ENCODE measurements at places on chromosomes 4 and X. TPM values are rescaled to one million over a fixed set of nuclear protein-coding genes. Genes with fewer than 3 reads are reported as not detected.

FATE1 gene
- not detected for total RNA-seq

DNA sequence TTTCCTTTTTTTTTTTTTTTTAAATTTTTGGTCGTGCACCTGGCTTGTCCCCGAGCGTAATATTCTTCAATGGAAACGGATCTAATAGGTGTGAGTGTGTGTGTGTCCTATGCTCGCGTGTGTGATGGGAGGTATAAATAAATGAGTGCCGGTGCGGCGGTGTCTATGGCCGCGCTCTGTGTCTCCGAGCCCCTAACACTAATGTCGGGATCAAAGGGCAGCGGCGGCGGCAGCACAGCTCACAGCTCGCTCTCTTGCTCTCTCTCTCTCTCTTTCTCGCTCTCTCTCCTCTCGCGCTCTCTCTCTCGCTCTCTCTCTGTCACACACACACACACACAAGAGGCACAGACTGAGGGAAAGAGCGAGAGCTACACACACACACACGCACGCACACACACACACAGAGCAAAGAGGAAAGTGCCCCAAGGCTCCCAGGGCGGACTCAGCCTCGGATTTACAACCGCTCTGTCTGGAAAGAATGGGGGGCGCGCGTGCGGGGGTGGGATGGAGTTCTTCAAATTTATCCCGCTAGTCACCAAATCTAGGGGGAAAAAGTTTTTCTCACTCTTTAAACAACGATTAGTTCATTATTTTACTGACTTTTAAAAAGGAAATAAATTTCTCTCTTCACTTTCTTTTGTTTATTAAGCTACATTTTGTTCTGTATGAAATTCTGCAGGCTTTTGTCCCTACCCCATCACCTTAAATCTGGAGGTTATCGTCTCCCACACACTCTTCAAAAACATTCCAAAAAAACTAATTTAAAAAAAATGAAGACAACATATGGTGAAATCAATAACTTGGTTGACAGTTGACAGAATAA lies at the start of gene ZNF827:
Gene ZNF827, minus strand, starts transcription at position 206 of the 823 bp plus-strand sequence. CDS start 416 bp downstream, outside the sequence.
- no peaks in the 10 kb centered on the region for H3K4me1 ChIP-seq
- DNase-seq: peak; percentile 70
- H3K36me3 ChIP-seq: no peaks in the 10 kb centered on the region
- H3K27me3 ChIP-seq: no peaks in the 10 kb centered on the region
- H3K4me3 ChIP-seq: peak within 1 kb of the TSS; percentile 93

DNA sequence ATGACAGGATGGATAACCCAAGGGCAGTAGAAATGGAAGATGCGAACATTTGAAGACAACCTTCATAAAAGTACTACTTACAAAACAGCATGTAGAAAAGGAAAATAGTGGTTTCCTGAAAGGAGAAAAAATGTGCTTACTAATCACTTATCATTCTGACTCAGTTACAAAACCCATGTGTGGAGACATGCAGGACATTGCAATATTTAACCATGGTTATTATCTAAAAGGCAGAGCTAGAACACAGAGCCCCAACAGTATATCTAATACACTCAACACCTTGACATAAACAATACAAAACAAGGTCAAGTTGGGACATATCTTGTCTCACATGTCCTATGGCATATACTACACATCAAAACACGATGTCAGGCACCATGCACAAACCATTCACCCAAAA lies 55.9 kb downstream of the EIF4E start:
- H3K4me3 ChIP-seq: no peak overlapping the region
- no peak for DNase-seq
- no peaks in the 10 kb centered on the region for H3K4me1 ChIP-seq
- H3K36me3 ChIP-seq: no peaks in the 10 kb centered on the region

GRCh38 chr4:75287738-75288517 lies 226.3 kb downstream of the RCHY1 start:
- H3K36me3 ChIP-seq: no peaks in the 10 kb centered on the region
- no peak overlapping the region for H3K4me3 ChIP-seq
- H3K27me3 ChIP-seq: no peaks in the 10 kb centered on the region
- DNase-seq: no peak

GRCh38 chr4:68734095-68734494 lies 63.6 kb upstream of the UGT2B15 start:
- H3K4me3 ChIP-seq: no peak overlapping the region
- H3K4me1 ChIP-seq: no peaks in the 10 kb centered on the region
- H3K27me3 ChIP-seq: no peaks in the 10 kb centered on the region
- no peak for DNase-seq
- no peak overlapping the region for H3K27ac ChIP-seq
- H3K36me3 ChIP-seq: no peaks in the 10 kb centered on the region

GRCh38 chr4:53307210-53307609 lies 58.7 kb downstream of the SCFD2 start:
- no peak for DNase-seq
- H3K4me1 ChIP-seq: no peaks in the 10 kb centered on the region
- H3K27ac ChIP-seq: no peak overlapping the region

DNA sequence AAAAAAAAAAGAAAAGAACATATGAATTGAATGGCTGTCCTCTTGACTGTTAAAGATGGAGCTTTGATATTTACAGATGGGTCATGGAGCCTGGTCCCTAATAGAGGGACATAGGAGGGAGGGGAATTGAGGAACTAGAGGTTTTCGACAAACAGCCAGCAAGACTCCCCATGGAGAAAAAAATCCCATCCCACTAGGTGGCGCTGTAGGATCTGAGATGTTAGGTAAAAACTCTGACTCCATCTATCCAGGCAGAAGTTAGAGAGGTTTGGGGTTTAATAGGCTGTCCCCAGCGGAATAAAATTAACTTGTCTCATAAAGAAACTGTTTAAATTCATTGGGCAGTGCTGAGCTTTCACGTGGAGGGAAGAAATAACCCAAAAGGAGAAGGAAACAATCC lies 45.9 kb downstream of the HMGB2 start:
- H3K27me3 ChIP-seq: no peaks in the 10 kb centered on the region
- no peaks in the 10 kb centered on the region for H3K36me3 ChIP-seq
- no peaks in the 10 kb centered on the region for H3K4me1 ChIP-seq
- peak; percentile 51 for DNase-seq

PNCK gene
- not detected for total RNA-seq

DNA sequence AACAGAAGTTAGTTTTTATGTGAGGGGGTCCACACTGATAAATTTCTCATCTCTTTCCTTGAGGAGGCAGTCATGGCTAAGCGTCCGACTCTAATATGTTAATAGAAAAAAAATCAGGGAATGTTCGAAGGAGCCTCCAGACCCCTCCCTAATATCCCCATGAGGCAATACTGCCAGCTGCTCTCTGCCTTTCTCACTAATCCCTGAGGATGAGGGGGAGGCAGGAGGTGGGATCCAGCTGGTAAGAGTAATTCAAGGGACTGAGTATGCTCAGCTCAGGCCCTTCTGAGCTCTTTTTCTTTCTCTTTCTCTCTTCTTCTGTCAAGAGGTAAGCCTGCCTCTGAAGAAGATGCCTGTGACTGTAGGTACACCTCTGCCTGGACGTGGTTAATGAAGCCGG lies 51.7 kb downstream of the PIR start:
- H3K36me3 ChIP-seq: no peaks in the 10 kb centered on the region
- no peaks in the 10 kb centered on the region for H3K27me3 ChIP-seq
- no peaks in the 10 kb centered on the region for H3K4me1 ChIP-seq
- no peak overlapping the region for H3K27ac ChIP-seq
- no peak for DNase-seq

GRCh38 chr4:125049711-125050110 lies 265.0 kb upstream of the FAT4 start:
- H3K4me3 ChIP-seq: no peak overlapping the region
- H3K36me3 ChIP-seq: no peaks in the 10 kb centered on the region
- H3K27me3 ChIP-seq: no peaks in the 10 kb centered on the region
- H3K4me1 ChIP-seq: no peaks in the 10 kb centered on the region
- DNase-seq: no peak

DNA sequence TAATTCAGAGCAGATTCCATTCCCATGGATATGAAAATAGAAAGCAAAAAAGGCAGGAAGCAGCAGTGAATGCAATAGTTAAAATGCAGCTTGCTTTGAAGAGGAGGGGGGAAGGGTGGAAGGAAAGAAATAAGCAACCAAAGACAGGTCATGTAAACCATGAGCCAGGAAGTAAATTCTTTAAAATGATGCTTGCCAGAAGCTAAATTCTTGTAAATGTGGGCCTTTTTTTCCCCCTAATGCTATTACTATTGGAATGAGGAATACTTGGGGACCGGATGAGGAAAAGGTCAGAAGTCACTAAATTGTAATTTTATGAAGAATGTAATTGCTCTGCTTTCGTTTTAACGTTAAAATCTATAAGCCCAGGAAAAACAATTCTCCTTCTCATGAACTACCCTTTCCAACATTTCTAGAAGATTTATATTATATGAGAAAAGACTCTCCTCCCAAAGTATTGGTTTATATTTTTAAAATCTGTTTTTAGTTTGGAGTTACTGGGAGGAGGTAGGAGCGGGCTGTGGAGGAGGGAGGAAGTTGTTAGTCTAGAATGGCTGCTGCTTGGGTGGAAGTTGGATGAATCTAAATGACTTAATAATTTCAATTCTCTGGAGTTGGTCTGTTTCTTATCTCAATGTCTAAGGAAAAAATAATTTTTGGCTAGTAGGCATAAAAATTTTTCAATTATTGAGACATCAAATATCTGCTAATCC lies 77.6 kb upstream of the PCDH18 start:
- DNase-seq: no peak
- no peaks in the 10 kb centered on the region for H3K4me1 ChIP-seq
- no peaks in the 10 kb centered on the region for H3K27me3 ChIP-seq
- no peak overlapping the region for H3K27ac ChIP-seq
- H3K36me3 ChIP-seq: no peaks in the 10 kb centered on the region
- H3K4me3 ChIP-seq: no peak overlapping the region

PAGE5 gene
- total RNA-seq: 1.3 TPM

USP17L30 gene
- not detected for total RNA-seq

GRCh38 chr4:43133566-43133965 lies 241.1 kb downstream of the GRXCR1 start:
- no peaks in the 10 kb centered on the region for H3K4me1 ChIP-seq
- no peaks in the 10 kb centered on the region for H3K36me3 ChIP-seq
- no peak overlapping the region for H3K27ac ChIP-seq
- DNase-seq: no peak
- no peak overlapping the region for H3K4me3 ChIP-seq

RENBP gene
- 3.5 TPM for total RNA-seq

- H3K4me3 ChIP-seq: no peak overlapping the region
- DNase-seq: no peak
- H3K4me1 ChIP-seq: no peaks in the 10 kb centered on the region
- no peaks in the 10 kb centered on the region for H3K27me3 ChIP-seq
- no peaks in the 10 kb centered on the region for H3K36me3 ChIP-seq
These were observed 1.2 kb downstream of the LINC00632 start for GRCh38 chrX:140710710-140711109.

DNA sequence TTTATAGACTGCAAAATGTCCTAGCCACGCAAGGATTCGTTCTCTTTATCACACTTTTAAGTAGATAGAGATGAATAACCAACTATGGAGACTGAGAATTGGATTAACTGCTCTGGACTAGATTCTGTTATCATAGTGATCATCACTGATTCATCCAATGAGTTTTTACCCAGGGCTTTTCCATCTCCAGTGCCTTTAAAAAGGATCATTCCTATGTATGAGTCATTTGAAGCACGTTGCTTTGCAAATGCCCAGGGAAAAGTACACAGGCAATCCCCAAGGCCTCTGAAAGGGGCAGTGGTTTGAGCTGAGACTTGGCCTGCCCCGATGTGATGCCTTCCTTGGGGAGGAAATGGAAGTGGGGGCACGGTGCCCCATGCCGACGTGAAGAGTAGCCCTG lies 122.7 kb upstream of the PSAPL1 start:
- no peak overlapping the region for H3K4me3 ChIP-seq

- H3K27ac ChIP-seq: no peak overlapping the region
- no peak overlapping the region for H3K4me3 ChIP-seq
- no peak for DNase-seq
- no peaks in the 10 kb centered on the region for H3K36me3 ChIP-seq
These were observed 148.4 kb downstream of the STPG2 start for GRCh38 chr4:97994765-97995465.

MAGEA3 gene
- total RNA-seq: not detected

DNA sequence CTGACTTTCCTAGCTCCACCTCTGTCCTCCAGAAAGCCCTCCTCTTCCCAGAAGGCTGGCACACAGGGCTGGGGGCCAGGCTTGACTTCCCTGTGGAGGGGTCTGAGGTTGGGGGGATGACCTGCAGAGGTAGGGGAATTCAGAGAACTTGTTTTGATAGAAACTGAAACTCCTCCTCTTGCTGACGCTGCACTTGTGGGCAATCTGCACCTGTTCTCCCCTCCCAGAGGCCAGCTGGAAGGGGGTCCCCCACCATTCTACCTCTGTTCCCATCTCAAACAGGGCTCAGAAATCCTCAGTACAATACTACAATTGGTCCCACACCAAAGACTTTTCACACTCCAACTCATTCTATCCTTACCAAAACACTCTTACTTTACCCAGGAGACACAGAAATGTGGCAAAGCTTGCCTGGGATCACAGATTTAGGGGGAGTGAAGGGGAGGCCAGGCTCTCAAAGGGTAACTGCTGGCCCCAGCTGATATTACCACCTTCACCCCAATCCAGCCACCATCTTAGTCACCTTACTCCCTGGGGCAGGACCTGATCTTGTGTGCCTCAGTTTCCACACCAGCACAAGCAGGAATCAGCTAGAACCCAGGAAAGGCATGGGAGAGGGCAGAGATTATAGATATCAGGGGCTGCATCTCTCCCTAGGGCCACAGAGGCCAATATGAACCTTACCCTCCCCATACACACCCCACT lies 18.5 kb downstream of the OTUD5 start:
- peak; percentile 34 for DNase-seq
- no peaks in the 10 kb centered on the region for H3K27me3 ChIP-seq
- H3K36me3 ChIP-seq: peaks cover 5% of the 10 kb centered on the region
- H3K4me3 ChIP-seq: peak overlapping the region; percentile 58

- no peak overlapping the region for H3K4me3 ChIP-seq
- no peaks in the 10 kb centered on the region for H3K4me1 ChIP-seq
- H3K27ac ChIP-seq: no peak overlapping the region
- H3K27me3 ChIP-seq: no peaks in the 10 kb centered on the region
These were observed 265.9 kb downstream of the ADAMTS3 start for GRCh38 chr4:72302981-72303704.

DNA sequence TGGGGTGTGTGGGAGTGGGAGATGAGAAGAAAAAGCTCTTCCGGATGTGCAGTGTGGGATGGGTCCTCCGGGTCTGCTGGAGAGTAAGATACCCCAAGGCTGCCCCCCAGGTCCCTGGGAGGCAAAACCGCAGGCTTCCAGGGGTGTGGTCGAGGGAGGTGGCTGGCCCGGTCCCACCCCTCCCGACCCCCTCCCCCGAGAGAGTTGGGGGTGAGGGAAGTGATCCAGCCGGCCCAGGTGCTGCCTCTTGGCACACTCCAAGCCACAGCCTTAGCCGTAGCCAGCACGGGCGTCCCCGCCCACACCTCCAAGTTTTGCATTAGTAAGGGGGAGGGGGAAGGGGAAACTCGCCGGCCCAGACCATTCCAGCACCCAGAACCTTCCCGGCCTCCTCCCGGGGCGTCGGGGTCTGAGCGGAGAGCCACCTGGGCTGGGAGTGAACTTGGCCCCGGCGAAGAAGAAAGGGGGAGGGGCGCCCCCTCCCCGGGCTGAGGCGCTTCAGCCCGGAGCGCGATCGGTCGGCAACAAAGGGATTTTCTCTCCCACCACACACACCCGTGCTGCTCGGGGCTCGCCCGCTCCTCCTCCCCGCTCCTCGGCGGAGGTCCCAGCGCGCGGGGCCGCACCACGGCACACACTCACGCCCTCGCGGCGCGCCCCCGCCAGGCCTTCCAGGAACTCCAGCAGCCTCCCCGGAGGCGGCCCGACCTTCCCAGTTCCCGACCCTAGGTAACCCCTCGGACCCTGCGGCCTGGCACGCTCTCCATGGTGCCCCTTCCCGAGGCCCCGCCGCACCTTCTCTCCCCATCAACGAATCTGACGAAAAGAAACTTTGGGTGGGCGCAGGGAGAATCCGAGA lies 14.4 kb downstream of the BCOR start:
- no peak overlapping the region for H3K27ac ChIP-seq
- peak overlapping the region; percentile 22 for H3K4me3 ChIP-seq
- H3K4me1 ChIP-seq: peaks cover 36% of the 10 kb centered on the region
- H3K36me3 ChIP-seq: no peaks in the 10 kb centered on the region
